Memory B cell (primary cell): ENCODE measurements at places on chromosomes 6 and 20.

- H3K27me3 ChIP-seq, result no peaks in the 10 kb centered on the region
Measured at GRCh38 chr6:119330520-119331113, 18.9 kb downstream of the MAN1A1 start.

DNA sequence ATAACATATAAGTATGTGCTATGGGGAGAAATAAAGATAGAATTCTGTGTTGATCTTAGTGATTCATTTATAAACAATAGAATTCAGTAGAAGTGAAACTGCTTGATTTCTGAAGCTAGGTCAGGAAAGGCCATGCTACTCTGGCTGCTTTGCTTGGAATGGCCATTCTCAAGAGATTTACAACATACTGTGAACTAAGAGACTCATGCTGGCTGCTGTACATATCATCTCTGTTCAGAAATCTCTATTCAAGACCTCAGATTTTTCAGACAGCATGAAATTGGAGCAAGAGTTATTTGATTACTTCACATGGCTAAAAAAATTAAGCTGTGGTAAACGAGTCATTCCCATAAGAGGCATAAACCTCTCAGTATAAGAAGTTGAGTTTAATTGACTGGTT is 662.6 kb downstream of the BCKDHB start:
- DNase-seq, result no peak
- H3K4me1 ChIP-seq, result no peaks in the 10 kb centered on the region
- no peak overlapping the region for H3K4me3 ChIP-seq
- no peaks in the 10 kb centered on the region for H3K27me3 ChIP-seq
- no peak overlapping the region for H3K27ac ChIP-seq

DNA sequence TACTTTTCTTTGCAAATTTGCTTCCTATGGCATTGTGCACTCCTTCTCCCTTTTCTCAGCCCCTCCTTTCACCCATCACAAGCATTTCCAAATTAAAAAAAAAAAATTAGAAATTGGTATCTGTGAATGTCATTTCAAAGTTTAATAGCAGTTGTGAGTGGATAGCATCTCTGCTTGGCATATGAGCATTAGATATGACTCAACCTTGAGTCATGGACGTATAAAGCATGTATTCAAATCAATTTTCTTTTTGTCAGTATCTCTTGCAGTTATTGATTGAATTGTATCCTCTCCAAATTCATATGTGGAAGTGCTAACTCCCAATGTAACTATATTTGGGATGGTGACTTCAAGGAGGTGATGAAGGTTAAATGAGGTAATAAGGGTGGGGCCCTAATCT is 60.1 kb upstream of the MAP3K7 start:
- H3K27ac ChIP-seq, result no peak overlapping the region
- DNase-seq, result no peak
- H3K27me3 ChIP-seq, result peaks cover 10% of the 10 kb centered on the region
- H3K4me1 ChIP-seq, result peaks cover 6% of the 10 kb centered on the region
- no peaks in the 10 kb centered on the region for H3K36me3 ChIP-seq

- peaks cover 6% of the 10 kb centered on the region for H3K36me3 ChIP-seq
- no peaks in the 10 kb centered on the region for H3K27me3 ChIP-seq
- H3K4me1 ChIP-seq, result peaks cover 12% of the 10 kb centered on the region
- no peak overlapping the region for H3K27ac ChIP-seq
- no peak for DNase-seq
Measured at GRCh38 chr6:139338795-139339194, 35.7 kb downstream of the CITED2 start.

GRCh38 chr6:44738601-44739146 is 351.2 kb downstream of the CDC5L start:
- peaks cover 2% of the 10 kb centered on the region for H3K27me3 ChIP-seq
- H3K4me3 ChIP-seq, result no peak overlapping the region
- no peak for DNase-seq
- H3K36me3 ChIP-seq, result no peaks in the 10 kb centered on the region
- peaks cover 2% of the 10 kb centered on the region for H3K4me1 ChIP-seq

- H3K4me1 ChIP-seq, result peaks cover 38% of the 10 kb centered on the region
- H3K36me3 ChIP-seq, result peaks cover 10% of the 10 kb centered on the region
- H3K4me3 ChIP-seq, result peak overlapping the region; percentile 24
- H3K27ac ChIP-seq, result peak overlapping the region; percentile 68
- no peaks in the 10 kb centered on the region for H3K27me3 ChIP-seq
Measured at GRCh38 chr6:42010185-42010891, 40.0 kb upstream of the TAF8 start.
